ENCODE measurements at places on chromosomes 5 and 9.

- no peak for DNase-seq
These were observed 52.9 kb upstream of the VCAN start for GRCh38 chr5:83418356-83419321.

DNA sequence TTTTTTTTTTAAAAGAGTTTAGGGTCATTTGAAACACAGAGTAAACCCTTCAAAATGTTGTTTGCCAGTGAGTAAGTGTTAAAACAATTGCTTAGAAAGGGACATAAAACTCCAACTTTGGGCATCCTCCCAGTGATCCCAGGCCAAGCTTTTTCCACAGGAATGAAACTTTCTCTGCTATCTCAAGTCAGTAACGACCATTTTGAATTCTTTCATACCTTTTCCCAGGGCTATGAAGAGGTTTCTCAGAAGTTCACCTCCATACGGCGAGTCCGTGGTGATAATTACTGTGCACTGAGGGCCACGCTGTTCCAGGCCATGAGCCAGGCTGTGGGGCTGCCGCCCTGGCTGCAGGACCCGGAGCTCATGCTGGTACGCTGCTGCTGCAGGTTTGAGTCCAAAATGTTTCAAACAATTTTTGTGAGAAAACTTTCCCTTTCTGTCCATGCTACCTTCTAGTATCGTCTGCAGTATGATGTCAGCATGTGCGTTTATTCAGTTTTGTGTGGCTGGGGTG is 16.8 kb downstream of the OTULIN start:
- no peak for DNase-seq

GRCh38 chr5:126004636-126005035 is 418.6 kb upstream of the GRAMD2B start:
- DNase-seq: no peak

DNA sequence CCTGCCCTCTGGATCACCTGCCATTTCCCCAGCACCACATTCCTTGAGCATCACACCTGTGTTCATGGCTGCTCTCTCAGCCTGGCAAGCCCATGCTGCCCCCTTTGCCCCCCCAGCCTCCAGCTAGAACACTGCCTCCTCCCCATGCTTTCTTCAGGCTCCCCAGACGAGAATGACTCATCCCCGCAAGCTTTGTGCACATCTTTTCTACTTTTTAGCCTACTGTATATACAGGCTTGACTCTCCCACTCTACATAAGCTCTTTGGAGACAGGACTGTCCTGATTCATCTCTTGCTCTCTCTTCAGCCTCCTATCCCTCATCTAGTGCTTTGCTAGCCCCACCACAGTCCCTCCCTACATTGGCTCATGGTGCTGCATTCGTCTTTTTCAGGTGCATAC is 19.9 kb upstream of the GLIPR2 start:
- no peak for DNase-seq

DNA sequence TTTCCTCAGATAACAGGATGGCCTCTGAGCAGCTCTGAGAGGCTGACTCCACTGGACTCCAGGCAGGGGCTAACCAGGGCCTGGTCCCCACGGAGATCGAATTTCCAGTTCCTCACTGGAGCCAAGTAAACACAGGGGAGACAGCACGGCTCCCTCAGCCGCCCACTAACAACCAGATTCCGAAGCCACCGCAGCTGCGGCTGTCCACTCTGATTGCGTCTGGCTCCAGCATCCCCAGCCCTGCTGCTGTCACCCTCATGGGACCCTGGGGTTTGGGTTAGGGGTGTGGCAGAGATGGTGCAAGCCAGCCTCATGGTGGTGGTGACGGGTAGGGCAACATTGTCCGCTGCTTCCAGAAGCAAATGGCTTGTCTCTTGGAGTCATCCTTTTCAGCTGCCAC is 172.6 kb downstream of the RGS3 start:
- no peak for DNase-seq

DNA sequence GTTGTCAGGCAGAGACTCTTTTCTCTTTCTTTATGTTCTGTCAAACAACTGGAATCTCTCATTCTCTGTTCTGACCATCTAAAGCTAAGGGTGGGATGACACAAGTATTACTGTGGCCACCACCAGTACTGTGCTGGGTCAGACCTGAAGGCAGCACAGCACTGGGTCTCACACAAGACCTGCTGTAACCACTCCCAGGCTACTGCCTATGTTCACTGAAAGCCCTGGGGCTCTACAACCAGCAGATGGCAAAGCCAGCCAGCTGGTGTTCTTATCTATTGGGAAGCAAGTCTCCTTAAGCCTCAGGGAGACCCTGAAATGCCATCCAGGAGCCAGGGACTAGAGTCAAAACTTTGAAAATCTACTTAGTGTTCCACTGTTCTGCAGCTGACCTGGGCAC is 189.5 kb downstream of the SLCO4C1 start:
- no peak for DNase-seq

- DNase-seq: no peak
These were observed 66.4 kb downstream of the POU5F2 start for GRCh38 chr5:93674866-93675459.

- DNase-seq: peak; percentile 5
These were observed 25.3 kb upstream of the PPP1R2B start for GRCh38 chr5:156824800-156825199.

DNA sequence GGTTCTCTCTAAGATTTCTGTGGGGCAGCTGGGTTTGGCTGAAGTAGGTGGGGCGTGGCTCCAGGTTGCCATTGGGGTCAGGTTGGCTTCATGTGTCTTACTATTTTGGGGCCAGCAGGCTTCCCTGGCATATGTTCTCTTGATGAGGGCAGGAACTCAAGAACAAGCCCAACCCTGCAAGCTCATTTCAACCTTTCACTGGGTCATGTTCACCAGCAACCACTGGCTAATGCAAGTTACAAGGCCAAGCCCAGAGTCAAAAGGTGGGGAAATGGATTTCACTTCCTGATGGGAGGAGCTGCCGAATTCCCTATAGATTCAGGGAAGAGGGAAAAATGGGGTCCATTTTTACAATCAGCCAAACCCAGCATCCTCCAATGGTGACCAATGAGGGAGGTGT is 34.0 kb upstream of the HAND1 start:
- no peak for DNase-seq

- peak; percentile 35 for DNase-seq
These were observed 112.3 kb downstream of the PCSK1 start for GRCh38 chr5:96320797-96321196.

- peak; percentile 16 for DNase-seq
These were observed 72.9 kb downstream of the TARS1 start for GRCh38 chr5:33513462-33514185.

- DNase-seq: no peak
These were observed 109.4 kb downstream of the CMYA5 start for GRCh38 chr5:79798893-79799590.

DNA sequence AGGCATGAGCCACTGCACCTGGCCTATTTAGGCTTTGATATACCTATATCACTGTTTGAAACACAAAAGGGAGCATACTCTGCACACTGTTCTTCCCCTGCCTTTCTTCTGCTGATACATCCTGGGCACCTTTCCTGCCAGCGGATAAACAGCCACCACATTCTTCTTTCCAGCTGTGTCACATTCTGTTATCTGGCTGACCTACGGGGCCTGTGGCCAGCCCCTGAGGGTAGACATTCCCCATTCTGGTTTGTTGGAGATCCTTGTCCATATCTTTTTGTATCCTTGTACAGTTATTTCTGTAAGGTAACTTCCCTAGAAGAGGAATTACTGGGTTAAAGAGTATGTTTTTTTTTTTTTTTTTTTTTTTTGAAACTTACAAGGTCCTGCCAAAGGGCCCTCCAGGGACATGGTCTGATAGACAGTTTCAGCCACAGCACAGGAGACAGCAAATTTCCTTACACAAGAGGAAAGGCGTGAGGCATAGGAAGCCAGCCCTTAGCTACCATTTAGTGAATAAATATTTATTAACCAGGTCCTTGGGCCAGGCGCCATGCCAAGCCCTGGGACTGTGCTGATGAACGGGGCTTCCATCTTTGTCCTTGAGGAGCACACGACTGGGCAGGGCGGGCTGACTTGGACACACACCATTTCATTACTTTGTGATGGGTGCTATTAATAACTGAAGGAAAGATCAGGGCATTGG is 57.8 kb downstream of the ERGIC1 start:
- no peak for DNase-seq

DNA sequence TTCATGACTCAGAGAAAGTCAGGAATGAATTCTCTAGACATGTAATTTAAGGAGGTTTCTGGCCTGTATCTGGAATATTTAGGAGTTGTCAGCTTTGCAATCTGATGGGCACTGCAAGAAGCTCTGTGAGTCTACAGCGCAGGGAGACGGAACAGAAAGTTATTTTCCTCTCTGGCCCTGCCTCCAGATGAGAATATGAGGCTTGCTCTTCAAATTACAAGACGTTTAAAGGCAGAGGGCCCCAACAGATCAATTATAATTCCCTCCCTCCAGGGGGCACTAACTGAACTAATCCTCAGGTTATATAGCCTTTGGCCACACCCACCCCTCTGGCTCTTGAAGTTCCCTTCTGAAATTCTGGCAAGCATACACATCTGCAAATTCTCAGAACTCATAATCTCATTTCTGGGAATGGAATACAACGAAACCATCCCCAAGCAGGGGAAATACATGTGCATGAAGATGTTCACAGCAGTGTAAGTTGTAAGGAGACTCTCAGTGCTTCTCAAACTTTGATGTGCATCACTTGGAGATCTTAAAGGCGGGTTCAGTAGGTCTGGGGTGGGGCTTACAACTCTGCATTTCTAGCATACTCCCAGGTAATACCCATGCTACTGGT is 307.6 kb downstream of the CWC27 start:
- DNase-seq: peak; percentile 38

DNA sequence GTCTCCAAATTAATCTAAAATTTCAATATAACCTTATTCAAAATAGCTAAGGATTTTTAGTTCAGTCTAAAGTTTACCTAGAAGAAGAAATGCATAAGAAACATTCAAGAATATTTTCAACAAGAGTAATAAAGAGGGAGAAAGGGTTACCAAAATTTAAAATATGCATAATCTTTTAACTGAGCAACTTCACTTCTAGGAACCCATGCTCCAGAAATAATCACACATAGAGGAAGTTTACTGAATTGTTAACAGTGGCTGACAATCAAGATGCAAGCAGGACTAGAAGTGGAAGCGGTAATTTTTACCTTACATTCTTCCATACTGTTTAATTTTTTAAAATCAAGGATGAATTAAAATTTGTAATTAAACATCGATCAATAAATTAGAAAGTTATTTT is 1.9 kb downstream of the PJA2 start:
- DNase-seq: no peak

DNA sequence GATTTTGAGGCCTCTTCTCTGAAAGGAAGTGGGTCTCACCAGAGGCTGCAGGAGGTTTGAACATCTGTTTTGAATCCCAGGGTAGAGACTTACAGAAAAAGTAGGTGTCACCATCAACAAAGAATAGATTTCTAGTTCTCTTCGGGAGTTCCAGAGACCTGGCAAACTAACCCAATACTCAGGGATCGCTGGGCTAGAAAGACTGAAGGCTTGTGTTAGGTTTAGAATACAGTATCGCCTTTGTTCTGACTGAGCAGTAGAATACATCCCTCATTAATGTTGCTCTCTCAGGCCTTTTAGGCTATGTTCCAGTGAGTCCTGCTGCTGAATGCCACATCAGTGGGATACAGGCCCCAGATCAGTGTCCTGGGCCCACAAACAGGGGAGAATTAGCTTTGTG is 27.2 kb downstream of the RUSC2 start:
- DNase-seq: no peak

DNA sequence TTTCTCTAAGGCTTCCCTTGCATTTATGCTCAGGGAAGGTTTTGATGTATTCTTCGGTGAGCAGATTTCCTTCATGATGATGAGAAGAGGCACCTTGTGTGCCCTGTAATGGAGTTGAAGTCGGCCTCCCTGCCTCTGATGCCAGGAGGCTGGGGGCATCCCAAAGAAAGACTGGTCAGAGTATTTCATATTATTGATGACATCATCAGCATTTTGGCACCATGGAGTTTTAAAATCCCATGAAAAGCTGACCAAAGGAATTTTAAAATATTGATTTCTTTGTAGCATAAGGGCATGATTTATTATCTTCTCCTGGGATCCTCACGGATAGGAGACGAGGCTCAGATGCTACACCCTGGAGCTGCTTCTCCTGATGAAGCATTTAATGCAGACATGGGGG is 231.2 kb upstream of the IRX1 start:
- no peak for DNase-seq

DNA sequence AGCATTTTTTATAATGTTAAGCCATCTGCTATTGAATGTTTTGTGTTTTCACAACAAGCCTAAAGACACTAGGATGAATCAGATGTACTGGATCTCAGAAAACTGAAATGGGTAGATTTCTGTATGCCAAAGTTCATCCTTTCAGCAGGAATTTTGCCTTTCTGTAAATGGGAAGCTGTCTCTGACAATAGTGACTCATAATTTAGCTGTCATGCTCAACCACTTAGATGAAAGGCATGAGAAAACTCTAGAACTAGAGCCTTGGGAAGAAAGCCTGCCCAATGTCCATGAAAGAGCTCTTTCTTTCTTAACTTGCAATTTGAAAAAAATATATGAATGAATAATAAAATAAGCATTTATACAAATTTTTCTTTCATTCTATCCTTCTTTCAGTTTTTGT is 616.0 kb upstream of the EDIL3 start:
- no peak for DNase-seq

DNA sequence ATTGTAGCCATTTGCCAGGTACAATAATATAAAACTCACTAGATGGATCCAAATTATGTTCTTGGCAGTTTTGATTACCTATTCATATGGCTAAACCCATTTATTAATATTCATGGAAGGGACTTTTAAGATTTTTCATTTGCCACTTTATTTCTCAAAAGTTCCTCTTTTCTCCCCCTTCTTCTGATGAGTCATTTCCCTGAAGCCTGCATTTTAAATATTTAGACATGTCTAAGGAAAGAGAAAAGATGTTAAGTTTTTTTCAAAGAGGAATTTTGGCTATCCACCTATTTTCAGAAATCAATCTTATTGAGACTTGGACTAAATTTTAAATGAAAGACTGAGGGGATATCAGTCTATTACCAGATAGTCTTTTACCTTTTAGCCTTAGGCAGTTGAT is 1189.4 kb downstream of the EFNA5 start:
- DNase-seq: no peak

DNA sequence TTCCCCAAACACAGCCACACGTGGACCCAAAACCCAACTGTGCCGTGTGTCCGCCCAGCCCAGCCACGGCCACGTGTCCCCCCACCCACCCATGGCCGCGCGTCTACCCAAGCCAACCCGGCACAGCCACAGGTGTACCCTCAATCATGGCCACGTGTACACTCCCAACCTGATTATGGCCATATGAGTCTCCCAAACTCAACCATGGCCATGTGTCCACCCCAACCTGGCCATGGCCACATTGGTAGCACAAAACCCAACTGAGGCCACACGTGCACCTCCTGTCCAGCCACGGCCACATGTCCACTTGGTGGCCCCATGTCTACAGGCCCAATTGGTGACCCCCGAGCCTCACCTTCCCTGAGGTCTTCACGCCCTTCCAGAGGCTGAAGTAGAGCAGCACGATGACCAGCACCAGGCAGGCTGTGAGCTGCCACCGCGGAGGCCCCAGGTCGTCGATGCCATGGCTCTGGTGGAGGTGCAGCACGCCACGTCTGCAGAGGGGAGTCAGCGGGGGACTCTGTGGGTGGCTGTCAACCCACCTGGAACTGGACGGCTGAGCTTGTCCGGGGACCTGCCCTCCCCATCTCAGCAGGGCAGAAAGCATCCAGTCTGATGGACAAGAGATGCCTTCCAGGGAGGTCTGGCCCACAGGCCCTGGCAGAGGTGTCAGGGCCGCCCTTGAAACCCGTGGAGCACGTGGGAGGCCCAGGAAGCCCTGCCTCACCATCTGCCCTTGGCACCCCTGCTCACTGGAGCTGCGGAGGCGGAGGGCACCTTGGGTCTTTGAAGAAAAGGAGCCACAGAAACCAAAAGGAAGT is 23.5 kb downstream of the SLC6A3 start:
- DNase-seq: no peak

- no peak for DNase-seq
These were observed 155.6 kb upstream of the NTRK2 start for GRCh38 chr9:84513979-84514378.

Measured in HFFc6 (cell line).